ENCODE measurements at places on chromosomes 13 and 19. TPM values are rescaled to one million over a fixed set of nuclear protein-coding genes. Genes with fewer than 3 reads are reported as not detected.

- peaks cover 4% of the 10 kb centered on the region for H3K27me3 ChIP-seq
- H3K4me3 ChIP-seq: no peak overlapping the region
- no peaks in the 10 kb centered on the region for H3K36me3 ChIP-seq
- peaks cover 10% of the 10 kb centered on the region for H3K4me1 ChIP-seq
- no peak for DNase-seq
Measured at GRCh38 chr13:41282129-41282571, 18.8 kb upstream of the MTRF1 start.

The PDX1 gene
- total RNA-seq: not detected

The PSPN gene
- total RNA-seq: 1.6 TPM

The CABP5 gene
- not detected for total RNA-seq

DNA sequence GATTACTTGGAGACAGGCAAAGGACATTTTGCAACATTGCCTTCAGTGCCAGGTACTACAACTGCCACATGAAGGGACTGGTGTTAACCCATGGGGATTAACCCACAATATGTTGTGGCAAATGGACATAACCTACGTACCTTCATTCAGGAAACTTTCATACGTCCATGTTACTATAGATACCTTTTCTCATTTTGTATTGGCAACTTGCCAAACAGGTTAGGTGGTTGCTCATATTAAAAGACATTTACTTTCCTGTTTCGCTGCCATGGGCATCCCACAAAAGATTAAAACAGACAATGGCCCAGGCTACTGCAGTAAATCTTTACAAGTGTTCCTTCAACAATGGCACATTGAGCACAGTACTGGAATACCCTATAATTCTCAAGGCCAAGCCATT is 925.3 kb downstream of the SLITRK6 start:
- H3K27me3 ChIP-seq: no peaks in the 10 kb centered on the region
- H3K27ac ChIP-seq: no peak overlapping the region
- no peaks in the 10 kb centered on the region for H3K36me3 ChIP-seq
- H3K4me1 ChIP-seq: no peaks in the 10 kb centered on the region
- no peak for DNase-seq

- H3K4me3 ChIP-seq: no peak overlapping the region
- DNase-seq: no peak
- no peak overlapping the region for H3K27ac ChIP-seq
- H3K4me1 ChIP-seq: no peaks in the 10 kb centered on the region
- no peaks in the 10 kb centered on the region for H3K36me3 ChIP-seq
- no peaks in the 10 kb centered on the region for H3K27me3 ChIP-seq
Measured at GRCh38 chr13:58999851-59000250, 1163.9 kb downstream of the DIAPH3 start.

DNA sequence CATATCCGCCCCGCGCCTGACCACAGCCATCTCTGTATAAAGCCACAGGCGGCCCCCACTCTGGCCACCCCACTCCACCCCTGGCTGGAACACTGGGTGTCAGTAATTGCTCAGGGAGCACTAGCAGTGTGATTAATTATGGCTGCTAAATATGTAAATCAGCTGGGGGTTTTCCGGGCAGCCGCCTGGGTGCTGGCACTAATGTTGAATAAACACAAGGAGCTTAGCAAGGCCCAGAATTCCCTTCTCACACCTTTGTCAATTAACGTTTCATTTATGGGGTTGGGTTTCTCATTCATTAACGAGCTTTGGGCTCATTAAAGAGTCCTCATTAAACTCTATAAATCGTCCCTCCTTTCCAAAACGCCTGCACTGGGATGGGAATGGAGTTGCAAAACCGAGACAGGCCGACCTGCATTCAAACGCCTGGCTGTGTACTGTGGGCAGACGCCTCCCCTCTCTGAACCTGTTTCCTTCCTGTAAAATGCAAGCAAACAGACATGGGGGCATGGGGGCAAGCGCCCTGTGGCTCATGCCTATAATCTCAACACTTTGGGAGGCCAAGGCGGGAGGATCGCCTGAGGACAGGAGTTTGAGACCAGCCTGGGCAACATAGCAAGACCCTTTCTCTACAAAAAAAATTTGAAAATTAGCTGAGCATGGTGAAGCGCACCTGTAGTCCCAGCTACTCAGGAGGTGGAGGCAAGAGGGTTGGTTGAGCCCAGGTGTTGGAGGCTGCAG is 17.7 kb upstream of the OLFM2 start:
- H3K27ac ChIP-seq: no peak overlapping the region
- no peak overlapping the region for H3K4me3 ChIP-seq
- no peaks in the 10 kb centered on the region for H3K36me3 ChIP-seq
- DNase-seq: no peak

GRCh38 chr13:41162151-41162550 is 29.5 kb upstream of the KBTBD6 start:
- H3K27ac ChIP-seq: no peak overlapping the region
- no peaks in the 10 kb centered on the region for H3K36me3 ChIP-seq
- H3K4me3 ChIP-seq: no peak overlapping the region
- DNase-seq: no peak

- H3K4me1 ChIP-seq: no peaks in the 10 kb centered on the region
- no peaks in the 10 kb centered on the region for H3K36me3 ChIP-seq
- no peak for DNase-seq
- H3K4me3 ChIP-seq: no peak overlapping the region
- no peaks in the 10 kb centered on the region for H3K27me3 ChIP-seq
Measured at GRCh38 chr19:13610039-13610691, 103.9 kb upstream of the CACNA1A start.

DNA sequence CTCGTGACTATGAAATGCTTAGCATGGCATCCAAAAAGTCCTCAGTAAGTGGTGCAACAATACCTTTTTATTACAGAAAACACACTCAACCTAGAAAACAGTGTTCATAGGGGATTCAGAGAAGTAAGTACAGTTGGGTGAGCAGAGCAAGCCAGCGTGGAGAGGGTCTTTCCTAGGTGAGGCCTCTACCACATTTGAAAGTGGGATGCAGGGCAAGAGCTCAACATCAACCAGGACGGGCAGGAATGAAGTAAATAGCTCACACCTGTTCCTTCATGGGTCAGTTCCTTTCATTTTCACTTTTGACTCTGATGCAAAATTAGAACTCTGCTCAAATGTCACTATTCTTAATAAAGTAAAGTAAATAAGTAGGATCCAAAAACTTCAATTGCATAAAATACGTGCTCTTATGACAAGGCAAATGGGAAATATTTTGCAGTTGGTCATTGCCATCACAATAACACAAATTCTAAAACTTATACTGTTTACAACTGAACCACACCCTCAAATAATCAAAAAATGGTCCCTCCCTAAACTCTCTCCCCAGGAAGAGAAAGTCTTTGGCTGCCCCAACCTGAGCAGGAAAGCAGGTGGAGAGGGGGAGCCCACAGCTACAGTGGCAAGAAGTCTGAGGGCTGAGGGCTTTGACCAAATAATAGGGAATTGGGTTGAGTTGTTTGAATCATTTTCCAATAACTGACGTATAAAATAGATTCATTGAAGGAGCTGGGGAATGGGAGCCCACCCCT is 20.2 kb downstream of the CHAMP1 start:
- H3K27ac ChIP-seq: no peak overlapping the region
- H3K36me3 ChIP-seq: peaks cover 1% of the 10 kb centered on the region
- peaks cover 19% of the 10 kb centered on the region for H3K4me1 ChIP-seq
- H3K27me3 ChIP-seq: no peaks in the 10 kb centered on the region
- DNase-seq: no peak

GRCh38 chr19:35278578-35279284 is 3.6 kb upstream of the HAMP start:
- peaks cover 13% of the 10 kb centered on the region for H3K27me3 ChIP-seq
- H3K27ac ChIP-seq: no peak overlapping the region
- DNase-seq: no peak
- H3K36me3 ChIP-seq: peaks cover 15% of the 10 kb centered on the region
- H3K4me3 ChIP-seq: no peak overlapping the region
- H3K4me1 ChIP-seq: no peaks in the 10 kb centered on the region

The PRODH2 gene
- total RNA-seq: not detected

DNA sequence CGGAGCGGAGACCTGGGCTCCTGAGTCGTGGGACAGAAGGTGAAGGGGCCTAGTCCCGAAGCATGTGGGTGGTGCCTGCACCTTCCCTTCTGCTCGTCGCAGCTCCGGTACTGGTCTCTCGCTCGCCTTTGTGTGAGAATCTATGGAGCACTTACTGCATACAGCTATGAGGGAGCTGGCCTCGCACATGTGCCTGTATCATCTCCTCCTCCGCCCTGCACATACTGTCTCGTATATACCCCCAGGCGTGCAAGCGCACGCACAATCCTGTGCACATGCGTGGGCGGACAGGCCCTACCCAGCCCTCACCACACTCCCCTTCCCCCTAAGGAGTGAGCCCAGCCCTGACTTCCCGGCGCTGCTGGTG is 8.7 kb downstream of the PIK3R2 start:
- H3K4me1 ChIP-seq: peaks cover 5% of the 10 kb centered on the region
- peak overlapping the region; percentile 23 for H3K27ac ChIP-seq
- DNase-seq: no peak
- H3K4me3 ChIP-seq: peak overlapping the region; percentile 42
- H3K27me3 ChIP-seq: no peaks in the 10 kb centered on the region
- H3K36me3 ChIP-seq: peaks cover 9% of the 10 kb centered on the region

GRCh38 chr19:11264452-11265176 is 2.3 kb upstream of the DOCK6 start:
- no peaks in the 10 kb centered on the region for H3K4me1 ChIP-seq
- H3K36me3 ChIP-seq: no peaks in the 10 kb centered on the region
- no peak for DNase-seq
- no peak overlapping the region for H3K4me3 ChIP-seq
- peaks cover 60% of the 10 kb centered on the region for H3K27me3 ChIP-seq

The RDH8 gene
- not detected for total RNA-seq

DNA sequence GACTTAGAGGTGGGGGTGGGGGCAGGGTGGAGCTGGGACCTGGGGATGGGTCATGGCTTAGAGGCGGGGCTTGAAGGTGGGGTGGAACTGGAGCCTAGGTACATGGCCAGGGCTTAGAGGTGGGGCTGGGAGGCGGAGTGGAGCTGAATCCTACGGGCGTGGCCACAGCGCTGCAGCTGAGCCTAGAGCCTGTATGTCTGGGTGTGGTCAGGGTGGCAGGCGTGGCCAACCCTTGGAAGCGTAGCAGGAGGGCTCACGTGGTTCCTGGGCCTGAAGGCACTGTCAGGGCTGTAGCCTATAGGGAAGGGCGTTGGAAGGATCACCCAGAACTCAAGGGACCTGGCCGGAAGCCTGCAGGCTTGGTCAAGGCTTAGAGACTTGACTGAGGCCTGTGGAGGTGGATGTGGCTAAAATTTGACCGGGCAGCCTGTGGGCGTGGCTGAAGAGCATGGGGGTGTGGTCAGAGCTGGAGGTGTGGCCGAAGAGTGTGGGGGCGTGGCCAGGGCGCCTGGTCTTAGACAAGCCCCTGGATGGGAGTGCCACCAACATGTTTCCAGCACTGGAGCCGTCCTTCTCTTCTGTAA is 24.3 kb downstream of the COLGALT1 start:
- peaks cover 8% of the 10 kb centered on the region for H3K4me1 ChIP-seq
- no peak overlapping the region for H3K27ac ChIP-seq
- H3K4me3 ChIP-seq: no peak overlapping the region

- no peaks in the 10 kb centered on the region for H3K27me3 ChIP-seq
- H3K36me3 ChIP-seq: peaks cover 25% of the 10 kb centered on the region
- H3K4me3 ChIP-seq: peak within 1 kb of the TSS; percentile 94
- DNase-seq: peak; percentile 78
- peak within 1 kb of the TSS; percentile 94 for H3K27ac ChIP-seq
- peaks cover 31% of the 10 kb centered on the region for H3K4me1 ChIP-seq
Measured at GRCh38 chr19:10270616-10271394, at the start of gene ICAM1. ICAM1 (plus strand) TSS chr19:10271120; CDS start chr19:10271160, 40 bp downstream.

DNA sequence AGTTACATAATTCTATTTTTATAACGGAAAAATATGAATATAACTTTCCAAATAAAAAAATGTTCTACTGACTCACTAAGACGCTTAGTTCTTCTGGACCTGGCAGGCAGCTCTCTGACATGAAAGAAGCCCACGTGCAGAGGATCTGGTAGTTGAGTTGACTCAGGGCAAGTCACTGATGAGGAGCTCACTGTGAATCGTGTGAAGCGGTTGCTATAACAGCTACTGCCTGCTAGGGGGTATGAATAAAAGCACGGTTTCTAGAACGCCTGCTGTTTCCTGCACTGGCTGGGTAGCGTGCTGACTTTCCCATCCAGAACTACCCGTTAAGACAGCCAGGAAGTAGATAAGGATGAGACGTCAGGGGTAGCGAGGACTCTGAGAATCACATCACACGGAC is 54.7 kb upstream of the WASF3 start:
- H3K27ac ChIP-seq: no peak overlapping the region
- H3K27me3 ChIP-seq: peaks cover 3% of the 10 kb centered on the region
- H3K36me3 ChIP-seq: no peaks in the 10 kb centered on the region
- DNase-seq: no peak

The ZMYM5 gene
- total RNA-seq: 14.2 TPM

DNA sequence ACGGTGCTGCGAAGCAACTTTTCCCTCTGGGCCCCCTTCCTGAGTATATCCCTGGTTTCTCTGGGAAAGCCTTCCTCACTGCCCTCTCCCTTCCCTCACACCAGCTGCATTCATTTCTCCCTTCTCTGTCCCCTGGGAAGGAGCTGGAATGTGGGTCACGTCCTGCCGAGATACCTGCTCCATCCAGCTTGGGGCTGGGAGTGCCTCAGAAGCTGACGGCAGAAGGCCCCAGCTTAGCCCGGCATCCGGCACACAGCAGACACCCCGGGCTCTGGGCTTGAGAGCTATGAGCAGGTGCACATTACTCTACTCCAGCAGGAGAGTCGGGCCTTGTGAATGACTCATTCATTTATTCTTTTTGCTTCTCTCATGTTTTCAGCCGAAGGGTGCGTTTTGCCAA is 170.6 kb downstream of the TEX29 start:
- H3K4me3 ChIP-seq: no peak overlapping the region
- H3K36me3 ChIP-seq: no peaks in the 10 kb centered on the region
- no peak for DNase-seq
- no peaks in the 10 kb centered on the region for H3K4me1 ChIP-seq

DNA sequence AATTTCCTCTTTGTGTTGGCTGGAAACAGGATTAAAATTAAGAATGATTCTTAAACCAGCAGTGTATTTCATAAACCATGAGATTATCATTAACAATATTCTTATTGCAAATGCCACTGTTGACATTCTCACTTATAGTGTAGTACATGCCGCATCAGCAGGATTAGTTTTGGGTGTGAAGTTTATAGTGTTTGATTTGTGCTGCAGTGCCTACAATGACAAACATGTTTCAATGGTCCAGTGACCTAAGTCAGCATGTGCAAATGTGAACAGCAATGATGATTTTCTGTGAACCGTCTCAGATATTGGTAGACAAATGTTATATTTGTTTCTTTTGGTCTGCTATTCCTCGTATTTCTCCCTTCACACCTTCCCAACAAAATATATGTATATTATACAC is 49.8 kb upstream of the TDRD3 start:
- H3K27me3 ChIP-seq: peaks cover 3% of the 10 kb centered on the region

- peak overlapping the region; percentile 82 for H3K4me3 ChIP-seq
- H3K27me3 ChIP-seq: peaks cover 20% of the 10 kb centered on the region
- peaks cover 30% of the 10 kb centered on the region for H3K36me3 ChIP-seq
- peaks cover 72% of the 10 kb centered on the region for H3K4me1 ChIP-seq
- no peak for DNase-seq
Measured at GRCh38 chr19:10430505-10431253, 10.3 kb downstream of the PDE4A start.

The CYP2A7 gene
- total RNA-seq: not detected

- H3K4me3 ChIP-seq: no peak overlapping the region
- H3K4me1 ChIP-seq: peaks cover 64% of the 10 kb centered on the region
- no peak for DNase-seq
- no peaks in the 10 kb centered on the region for H3K27me3 ChIP-seq
- peaks cover 11% of the 10 kb centered on the region for H3K36me3 ChIP-seq
Measured at GRCh38 chr13:98486412-98486811, 90.5 kb downstream of the STK24 start.

The PLIN4 gene
- not detected for total RNA-seq

- peaks cover 15% of the 10 kb centered on the region for H3K36me3 ChIP-seq
- no peaks in the 10 kb centered on the region for H3K4me1 ChIP-seq
- H3K27ac ChIP-seq: no peak within 1 kb of the TSS
- no peak within 1 kb of the TSS for H3K4me3 ChIP-seq
Measured at GRCh38 chr19:3538965-3539755, at the start of gene TEKTIP1. TEKTIP1 (plus strand) TSS chr19:3539174; CDS start chr19:3539178, 4 bp downstream.
